Kidney (tissue), 22 donors: ENCODE measurements at places on chromosomes 5 and 9. TPM values are rescaled to one million over a fixed set of nuclear protein-coding genes. Genes with fewer than 3 reads are reported as not detected.

The ZDHHC21 gene
- 4.0 TPM for polyA plus RNA-seq

GRCh38 chr5:14342306-14342705, 199.2 kb downstream of the TRIO start:
- H3K4me1 ChIP-seq, result no peaks in the 10 kb centered on the region
- H3K4me3 ChIP-seq, result no peak overlapping the region
- H3K27me3 ChIP-seq, result no peaks in the 10 kb centered on the region
- no peak overlapping the region for H3K27ac ChIP-seq
- H3K36me3 ChIP-seq, result peaks cover 6% of the 10 kb centered on the region

GRCh38 chr5:75847561-75848021, 130.4 kb upstream of the POC5 start:
- no peak overlapping the region for H3K27ac ChIP-seq
- no peak for DNase-seq
- no peaks in the 10 kb centered on the region for H3K4me1 ChIP-seq
- H3K36me3 ChIP-seq, result no peaks in the 10 kb centered on the region

GRCh38 chr5:7419846-7420245, 23.9 kb downstream of the ADCY2 start:
- H3K4me1 ChIP-seq, result no peaks in the 10 kb centered on the region
- H3K4me3 ChIP-seq, result no peak overlapping the region
- no peaks in the 10 kb centered on the region for H3K36me3 ChIP-seq
- H3K27me3 ChIP-seq, result no peaks in the 10 kb centered on the region
- DNase-seq, result no peak

The ADRA1B gene
- 2.3 TPM for polyA plus RNA-seq
